ENCODE measurements at places on chromosomes 12 and 14.

GRCh38 chr12:64890873-64891468 is 66.5 kb downstream of the TBC1D30 start:
- no peaks in the 10 kb centered on the region for H3K27me3 ChIP-seq
- peaks cover 8% of the 10 kb centered on the region for H3K4me1 ChIP-seq
- no peak overlapping the region for H3K4me3 ChIP-seq

- no peaks in the 10 kb centered on the region for H3K27me3 ChIP-seq
- peak; percentile 40 for DNase-seq
- no peaks in the 10 kb centered on the region for H3K36me3 ChIP-seq
- H3K27ac ChIP-seq = no peak overlapping the region
Observed at GRCh38 chr12:47408171-47408871, 297.5 kb downstream of the RPAP3 start.

GRCh38 chr12:116959845-116960514 is 49.2 kb downstream of the FBXW8 start:
- no peak overlapping the region for H3K4me3 ChIP-seq
- no peak overlapping the region for H3K27ac ChIP-seq
- H3K27me3 ChIP-seq = no peaks in the 10 kb centered on the region

GRCh38 chr12:69342421-69342820 is 5.8 kb upstream of the LYZ start:
- DNase-seq = no peak
- no peaks in the 10 kb centered on the region for H3K27me3 ChIP-seq
- H3K27ac ChIP-seq = no peak overlapping the region
- no peaks in the 10 kb centered on the region for H3K36me3 ChIP-seq

DNA sequence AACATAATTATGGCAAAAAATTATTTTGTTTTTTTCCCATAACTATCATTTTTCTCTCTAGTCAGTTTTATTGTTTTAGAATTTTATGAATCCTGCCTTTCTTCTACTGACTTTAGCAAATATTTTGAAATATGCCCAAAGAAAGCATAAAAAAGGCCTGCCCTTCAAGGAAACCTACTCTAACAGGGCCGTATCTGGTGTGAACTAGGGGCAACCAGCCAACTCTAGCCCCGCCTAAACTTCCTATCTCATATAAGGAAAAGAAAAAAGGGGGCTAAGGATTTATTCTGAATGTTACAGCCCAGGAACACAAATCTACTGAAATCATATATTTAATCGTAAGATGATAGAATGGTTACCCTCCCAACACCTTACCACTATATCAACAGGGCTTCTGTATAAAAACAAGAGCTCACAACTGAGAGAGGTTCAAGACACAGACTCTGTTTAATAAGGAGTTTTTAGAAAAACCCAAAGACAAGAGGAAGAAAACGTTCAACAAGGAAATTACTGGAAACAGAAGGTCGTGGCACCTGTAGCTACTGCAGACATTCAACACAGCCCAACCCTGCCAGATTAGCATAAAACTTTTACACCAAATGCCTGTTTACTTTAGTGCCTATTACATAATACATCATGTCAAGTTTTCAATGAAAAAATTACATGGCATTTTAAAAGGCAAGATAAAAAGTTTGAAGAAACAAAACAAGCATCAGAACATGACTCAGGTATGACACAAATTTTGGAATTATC is 12.9 kb upstream of the EPYC start:
- no peak overlapping the region for H3K4me3 ChIP-seq
- no peaks in the 10 kb centered on the region for H3K27me3 ChIP-seq
- H3K36me3 ChIP-seq = no peaks in the 10 kb centered on the region

DNA sequence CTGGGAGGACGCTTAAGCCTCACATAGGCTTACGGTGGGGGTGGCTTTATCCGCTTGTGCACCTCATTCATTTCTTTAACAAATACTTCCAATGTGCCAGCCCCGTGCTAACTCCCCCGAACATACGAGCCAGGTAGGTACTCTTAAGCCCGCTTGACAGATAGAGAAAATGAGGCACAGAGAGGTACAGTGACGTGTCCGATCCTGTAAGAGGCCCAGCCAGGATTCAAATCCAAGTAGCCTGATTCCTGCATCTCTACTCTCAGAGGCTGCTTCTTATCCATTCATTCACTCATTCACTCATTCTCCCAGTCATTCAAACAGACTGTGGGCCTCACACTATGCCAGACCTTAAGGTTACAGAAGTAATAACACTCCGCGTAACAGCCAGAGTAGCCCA is 477 bp downstream of the OAS3 start:
- peak overlapping the region; percentile 88 for H3K27ac ChIP-seq
- peak overlapping the region; percentile 63 for H3K4me3 ChIP-seq
- peaks cover 4% of the 10 kb centered on the region for H3K4me1 ChIP-seq
- peaks cover 2% of the 10 kb centered on the region for H3K36me3 ChIP-seq
- DNase-seq = no peak

DNA sequence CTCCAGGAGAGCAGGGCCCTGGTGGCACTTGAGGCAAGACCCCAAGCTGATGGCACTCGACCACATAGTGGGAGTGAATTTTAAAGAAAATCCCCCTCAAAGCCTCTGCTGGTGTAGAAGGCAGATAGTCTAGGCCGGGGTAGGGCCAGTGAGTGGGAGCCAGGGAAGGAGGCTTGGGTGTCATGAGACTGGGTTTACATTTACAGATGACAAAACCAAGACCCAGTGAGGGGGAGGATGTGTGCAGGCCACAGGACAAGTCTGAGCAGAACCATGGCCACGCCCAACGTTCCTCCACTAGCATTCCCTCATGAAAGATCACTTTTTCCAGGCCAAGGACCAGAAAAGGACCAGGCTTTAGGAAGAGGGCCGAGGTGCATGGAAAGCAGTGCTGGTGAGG is 42.0 kb downstream of the EVL start:
- H3K27ac ChIP-seq = no peak overlapping the region
- no peak overlapping the region for H3K4me3 ChIP-seq
- H3K27me3 ChIP-seq = no peaks in the 10 kb centered on the region
- peaks cover 4% of the 10 kb centered on the region for H3K4me1 ChIP-seq
- DNase-seq = no peak
- H3K36me3 ChIP-seq = no peaks in the 10 kb centered on the region

GRCh38 chr14:81295958-81296923 is 75.5 kb upstream of the GTF2A1 start:
- no peak overlapping the region for H3K27ac ChIP-seq
- no peaks in the 10 kb centered on the region for H3K4me1 ChIP-seq
- no peak overlapping the region for H3K4me3 ChIP-seq
- DNase-seq = no peak
- no peaks in the 10 kb centered on the region for H3K27me3 ChIP-seq
- no peaks in the 10 kb centered on the region for H3K36me3 ChIP-seq

- H3K4me1 ChIP-seq = no peaks in the 10 kb centered on the region
- no peaks in the 10 kb centered on the region for H3K27me3 ChIP-seq
- H3K4me3 ChIP-seq = no peak overlapping the region
- H3K36me3 ChIP-seq = peaks cover 2% of the 10 kb centered on the region
- peak; percentile 19 for DNase-seq
Observed at GRCh38 chr12:88052686-88053085, 23.5 kb upstream of the C12orf50 start.

GRCh38 chr12:115000038-115000437 is 316.1 kb upstream of the TBX3 start:
- no peak overlapping the region for H3K27ac ChIP-seq
- DNase-seq = no peak
- no peaks in the 10 kb centered on the region for H3K36me3 ChIP-seq
- no peaks in the 10 kb centered on the region for H3K4me1 ChIP-seq

GRCh38 chr14:104665114-104665656 is 24.2 kb upstream of the INF2 start:
- no peaks in the 10 kb centered on the region for H3K27me3 ChIP-seq
- no peaks in the 10 kb centered on the region for H3K4me1 ChIP-seq
- H3K36me3 ChIP-seq = no peaks in the 10 kb centered on the region
- no peak overlapping the region for H3K27ac ChIP-seq
- DNase-seq = no peak

GRCh38 chr12:120121766-120122293 is 5.3 kb upstream of the RAB35 start:
- DNase-seq = no peak
- no peak overlapping the region for H3K4me3 ChIP-seq
- H3K27me3 ChIP-seq = no peaks in the 10 kb centered on the region
- H3K4me1 ChIP-seq = peaks cover 10% of the 10 kb centered on the region
- no peak overlapping the region for H3K27ac ChIP-seq

- no peak overlapping the region for H3K27ac ChIP-seq
- peaks cover 2% of the 10 kb centered on the region for H3K4me1 ChIP-seq
- no peak for DNase-seq
- H3K36me3 ChIP-seq = no peaks in the 10 kb centered on the region
- H3K4me3 ChIP-seq = no peak overlapping the region
Observed at GRCh38 chr14:52052288-52052943, 16.4 kb downstream of the NID2 start.

GRCh38 chr14:29674566-29675285 is 252.9 kb downstream of the PRKD1 start:
- no peak overlapping the region for H3K4me3 ChIP-seq
- H3K27ac ChIP-seq = no peak overlapping the region
- H3K27me3 ChIP-seq = no peaks in the 10 kb centered on the region
- no peaks in the 10 kb centered on the region for H3K4me1 ChIP-seq

DNA sequence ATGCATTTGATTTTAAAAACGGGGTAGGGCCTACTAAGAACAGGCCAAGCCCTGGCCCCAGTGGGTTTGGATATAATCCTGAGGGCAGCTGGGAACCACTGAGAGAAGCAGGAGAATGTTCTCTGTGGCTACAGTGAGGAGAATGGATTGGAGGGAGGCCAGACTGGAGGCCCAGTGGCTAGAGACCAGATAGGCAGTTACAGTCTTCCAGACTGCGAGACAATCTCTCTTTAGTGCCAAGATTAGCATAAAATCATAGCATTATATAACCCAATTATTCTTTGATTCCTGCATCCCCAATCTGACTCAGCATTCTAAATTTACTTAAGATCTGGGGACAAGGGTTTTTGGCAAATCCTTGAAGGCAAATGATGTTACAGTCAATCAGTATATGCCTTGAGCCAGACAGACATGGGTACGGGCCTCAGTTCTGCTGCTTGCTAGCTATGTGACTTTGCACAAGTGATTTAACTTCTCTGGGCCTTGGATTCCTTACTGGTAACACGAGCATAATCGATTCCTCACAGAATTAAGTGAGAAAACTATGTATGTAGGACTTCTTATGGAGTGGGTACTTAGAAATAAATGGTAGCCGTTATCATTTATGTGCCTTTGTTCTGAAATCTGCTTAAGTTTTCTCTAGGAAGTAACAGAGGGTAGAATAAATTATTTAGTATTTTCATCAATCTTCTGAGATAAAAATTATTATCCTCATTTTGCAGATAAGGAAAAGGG is 18.3 kb downstream of the NINJ2 start:
- no peaks in the 10 kb centered on the region for H3K27me3 ChIP-seq
- no peak for DNase-seq
- H3K4me3 ChIP-seq = no peak overlapping the region
- peaks cover 9% of the 10 kb centered on the region for H3K4me1 ChIP-seq
- no peak overlapping the region for H3K27ac ChIP-seq
- no peaks in the 10 kb centered on the region for H3K36me3 ChIP-seq

GRCh38 chr12:79939728-79940310 is 4.9 kb upstream of the PPP1R12A start:
- DNase-seq = no peak
- no peak overlapping the region for H3K27ac ChIP-seq
- H3K27me3 ChIP-seq = no peaks in the 10 kb centered on the region
- H3K36me3 ChIP-seq = no peaks in the 10 kb centered on the region
- H3K4me3 ChIP-seq = no peak overlapping the region
- peaks cover 3% of the 10 kb centered on the region for H3K4me1 ChIP-seq

DNA sequence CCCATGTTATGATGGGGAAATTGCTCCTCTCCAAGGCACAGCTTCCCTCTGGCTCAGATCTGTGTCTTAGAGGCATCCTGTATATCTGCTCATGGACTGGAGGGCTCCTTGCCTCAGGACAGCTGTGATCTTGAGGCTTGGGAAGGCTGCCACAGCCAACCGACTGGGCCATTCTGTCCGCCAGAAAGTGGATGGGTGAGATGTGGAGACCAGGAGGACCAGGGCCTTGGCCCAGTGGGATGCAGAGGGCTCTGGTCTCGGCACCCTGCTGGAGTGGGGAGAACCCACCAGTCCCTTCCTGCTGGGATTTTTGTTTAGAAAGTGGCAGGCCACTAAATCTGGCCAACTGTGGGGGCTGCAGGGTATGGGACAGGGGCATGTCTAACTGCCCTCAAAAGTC is 148.6 kb downstream of the CALM1 start:
- no peak overlapping the region for H3K27ac ChIP-seq
- H3K4me1 ChIP-seq = no peaks in the 10 kb centered on the region
- H3K36me3 ChIP-seq = peaks cover 4% of the 10 kb centered on the region
- H3K27me3 ChIP-seq = no peaks in the 10 kb centered on the region

DNA sequence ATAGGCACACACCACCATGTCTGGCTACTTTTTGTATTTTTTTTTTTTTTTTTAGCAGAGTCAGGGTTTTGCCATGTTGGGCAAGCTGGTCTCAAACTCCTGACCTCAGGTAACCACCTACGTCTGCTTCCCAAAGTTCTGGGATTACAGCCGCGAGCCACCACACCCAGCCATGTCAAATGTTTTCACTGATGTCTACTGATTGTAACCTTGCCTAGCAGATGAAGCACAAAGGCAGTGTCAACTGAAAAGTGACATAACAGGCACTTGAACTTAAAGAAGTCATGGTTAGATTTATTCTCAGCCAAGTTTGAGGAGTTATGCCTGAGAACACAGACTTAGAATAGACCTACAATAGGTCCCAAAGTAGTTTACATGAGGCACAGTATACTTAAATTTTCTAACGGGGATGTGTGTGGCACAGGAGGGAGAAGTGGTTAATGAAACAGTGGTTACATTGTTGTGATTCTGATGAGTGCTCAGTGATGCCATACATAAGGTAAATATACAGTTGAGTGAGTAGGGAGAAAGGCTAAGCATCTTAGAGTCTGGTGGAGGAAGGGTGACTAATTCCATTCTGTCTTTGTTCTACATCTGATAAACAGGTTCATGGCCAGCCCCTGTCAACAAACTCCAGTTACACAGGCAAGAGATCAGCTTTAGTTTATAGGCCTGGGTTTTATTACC is 12.6 kb upstream of the RNASE4 start:
- H3K27me3 ChIP-seq = no peaks in the 10 kb centered on the region
- no peaks in the 10 kb centered on the region for H3K4me1 ChIP-seq
- H3K36me3 ChIP-seq = no peaks in the 10 kb centered on the region
- no peak for DNase-seq

DNA sequence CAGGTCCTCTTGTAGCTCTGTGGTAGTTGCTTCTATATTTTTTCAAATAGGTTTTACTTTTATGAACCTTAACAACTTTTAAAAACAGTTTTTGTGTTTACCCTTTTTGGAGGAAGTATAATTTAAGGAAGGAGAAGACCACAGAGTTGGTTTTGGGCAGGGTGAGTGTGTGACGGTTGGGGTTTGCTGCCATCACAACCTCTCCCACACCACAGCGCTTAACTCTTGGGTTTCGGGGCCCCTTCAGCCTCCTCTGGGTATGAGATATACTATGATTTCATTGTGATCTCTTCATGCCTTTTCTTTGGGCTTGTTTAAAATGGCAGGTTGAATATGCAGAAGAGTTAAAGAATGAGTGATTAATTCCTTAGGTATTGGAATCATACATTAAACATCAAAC is 228.7 kb upstream of the CRY1 start:
- no peaks in the 10 kb centered on the region for H3K36me3 ChIP-seq
- DNase-seq = no peak
- H3K4me3 ChIP-seq = no peak overlapping the region
- no peaks in the 10 kb centered on the region for H3K4me1 ChIP-seq
- peaks cover 12% of the 10 kb centered on the region for H3K27me3 ChIP-seq
- H3K27ac ChIP-seq = no peak overlapping the region

GRCh38 chr12:1616233-1617066 is 12.6 kb upstream of the WNT5B start:
- no peak for DNase-seq
- no peak overlapping the region for H3K4me3 ChIP-seq
- H3K4me1 ChIP-seq = peaks cover 9% of the 10 kb centered on the region
- no peaks in the 10 kb centered on the region for H3K27me3 ChIP-seq
- H3K27ac ChIP-seq = no peak overlapping the region

- H3K36me3 ChIP-seq = no peaks in the 10 kb centered on the region
- DNase-seq = no peak
- H3K27ac ChIP-seq = no peak overlapping the region
Observed at GRCh38 chr12:120376934-120377572, 8.1 kb upstream of the MSI1 start.

Data from small intestine (tissue), 16 donors.